Stimulated activated CD4-positive, alpha-beta T cell treated with anti-CD3 and anti-CD28 coated beads, Interleukin-1b, Interleukin-23, amount 100 ng/mL, for 1 hour (primary cell): ENCODE measurements at places on chromosomes 11 and 22.

DNA sequence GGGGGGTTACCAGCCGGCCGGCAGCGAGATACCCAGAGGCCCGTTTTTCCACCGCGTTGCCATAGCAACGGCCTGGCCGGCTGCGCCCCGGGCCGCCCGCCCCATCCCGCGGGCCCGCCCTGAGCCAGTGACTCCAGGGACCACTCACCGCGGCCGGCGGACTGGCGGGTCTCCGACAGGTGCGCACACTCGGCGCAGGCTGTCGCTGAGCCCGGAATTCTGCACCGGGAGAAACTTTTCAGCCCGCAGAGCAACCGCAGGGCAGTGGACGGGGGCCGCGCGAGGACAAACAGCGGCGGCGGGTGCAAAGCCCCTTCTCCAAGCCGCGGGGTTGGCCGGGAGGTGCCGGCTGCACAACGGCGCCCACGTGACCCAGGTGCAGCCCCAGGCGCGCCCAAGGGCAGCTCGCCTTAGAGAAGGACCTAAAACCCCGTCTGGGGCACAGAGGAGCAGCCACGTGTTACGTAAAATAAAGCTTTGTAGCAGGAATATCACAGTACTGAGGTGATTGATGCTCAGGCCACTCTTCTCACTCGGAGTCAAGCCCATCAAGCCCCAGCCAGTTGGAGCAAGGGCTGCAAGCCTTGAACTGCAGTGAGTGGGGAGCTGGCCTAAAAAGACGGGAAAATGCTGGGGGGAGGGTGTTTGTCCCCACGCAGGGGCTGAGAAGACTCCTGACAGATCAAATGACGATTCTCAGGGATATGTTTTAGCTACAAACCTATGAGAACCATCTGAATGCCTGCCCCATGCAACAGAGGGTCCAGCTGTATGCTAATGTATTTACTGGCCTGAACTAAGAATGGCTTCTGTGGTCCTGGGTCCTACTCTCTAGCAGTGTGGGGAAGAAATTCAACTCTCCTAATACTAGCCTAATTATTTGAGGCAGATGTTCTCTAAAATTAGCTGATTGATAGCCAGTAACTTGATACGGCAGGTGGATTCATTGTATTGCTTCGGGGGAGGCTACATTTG lies at the start of gene STK33:
STK33 (minus strand) TSS at position 294 of the 975 bp plus-strand sequence. CDS start 119,323 bp downstream, outside the sequence.
- DNase-seq: no peak

DNA sequence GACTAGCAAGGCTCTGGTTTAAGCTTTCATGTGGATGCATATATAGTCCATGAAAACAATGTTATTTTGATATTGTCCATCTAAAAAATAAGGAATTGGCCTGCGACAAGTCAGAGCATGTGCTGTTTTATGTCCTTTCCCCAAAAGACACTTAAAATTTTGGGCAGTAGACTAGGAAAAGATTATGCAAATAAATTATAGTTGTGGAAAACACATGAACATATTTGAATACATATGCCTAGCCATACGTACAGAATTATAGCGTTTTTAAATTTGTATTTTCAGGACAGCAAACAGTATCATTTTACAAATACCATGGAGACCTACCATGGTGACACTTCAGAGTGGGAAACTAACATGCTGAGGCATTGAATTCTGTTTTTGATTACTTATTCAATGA lies 113.8 kb upstream of the SLC5A12 start:
- DNase-seq: no peak

- no peak for DNase-seq
Measured at GRCh38 chr11:33125025-33125424, 36.3 kb downstream of the CSTF3 start.

DNA sequence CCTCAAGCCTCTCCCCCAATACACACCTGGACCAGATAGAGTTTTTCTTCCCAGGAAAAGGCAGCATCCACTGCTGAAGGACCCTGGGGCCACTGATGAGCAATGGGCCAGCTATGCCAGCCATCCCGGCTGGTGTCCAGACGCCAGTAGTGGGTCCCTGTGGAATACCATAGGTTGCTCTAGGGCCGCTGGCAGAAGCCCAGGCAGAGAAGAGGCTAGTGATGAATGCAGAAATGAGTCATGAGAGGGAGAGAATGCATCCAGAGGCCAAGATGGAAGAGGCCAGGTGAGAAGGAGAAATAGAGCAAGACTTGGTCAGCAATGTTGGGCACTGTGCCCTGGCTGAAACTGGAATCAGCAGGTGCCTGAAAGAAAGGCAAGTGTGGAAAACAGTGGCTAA lies 8.9 kb downstream of the HPX start:
- no peak for DNase-seq

DNA sequence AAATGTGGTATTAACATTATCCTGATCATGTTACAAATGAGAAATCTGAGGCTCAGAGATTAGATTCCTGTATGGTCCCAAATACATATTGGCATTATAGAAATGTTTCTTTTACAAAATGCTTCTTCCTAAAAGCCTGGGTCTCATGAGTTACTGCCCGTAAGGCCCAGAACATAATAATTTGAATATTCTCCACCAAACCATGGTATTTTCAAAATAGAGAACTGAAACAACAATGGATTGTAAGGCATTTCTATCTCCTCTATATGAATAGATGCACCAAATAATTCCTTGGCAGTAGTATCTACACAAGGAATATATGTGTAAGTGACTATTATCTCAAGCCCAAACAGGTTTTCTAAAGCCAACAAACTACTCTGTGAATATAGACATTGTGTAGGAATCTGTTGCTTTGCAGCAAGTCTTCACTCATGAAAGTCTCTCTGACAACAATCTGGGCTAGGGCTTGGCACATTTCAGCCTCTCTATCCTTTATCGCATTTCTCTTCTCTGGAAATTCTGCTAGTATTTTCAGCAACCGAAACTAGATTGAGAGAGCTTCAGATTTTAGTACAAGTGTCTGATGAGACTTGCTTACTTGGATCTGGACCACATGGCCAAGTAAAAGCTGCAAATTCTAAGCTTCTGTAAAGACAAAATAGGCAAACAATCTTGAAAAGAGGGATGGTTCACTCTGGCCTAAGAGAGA lies 112.8 kb upstream of the ARHGAP20 start:
- no peak for DNase-seq

DNA sequence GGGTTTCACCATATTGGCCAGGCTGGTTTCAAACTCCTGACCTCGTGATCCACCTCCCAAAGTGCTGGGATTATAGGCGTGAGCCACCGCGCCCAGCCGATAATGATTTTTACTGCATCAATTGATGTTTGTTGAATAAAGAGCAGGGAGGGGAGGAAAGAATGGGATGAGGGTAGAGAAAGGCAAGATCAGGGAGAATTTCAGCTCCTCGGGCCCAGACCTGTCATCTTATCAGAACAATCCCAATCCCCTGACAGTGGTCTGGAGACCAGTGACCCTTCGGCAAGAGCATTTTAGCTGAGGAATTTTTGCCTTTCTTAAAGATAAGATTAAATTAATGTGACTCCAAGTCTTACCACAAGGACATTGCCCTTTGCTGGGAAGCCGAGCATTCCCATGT lies 15.0 kb upstream of the ANO1 start:
- DNase-seq: no peak

- DNase-seq: no peak
Measured at GRCh38 chr22:49150801-49151221, 676.9 kb downstream of the BRD1 start.

DNA sequence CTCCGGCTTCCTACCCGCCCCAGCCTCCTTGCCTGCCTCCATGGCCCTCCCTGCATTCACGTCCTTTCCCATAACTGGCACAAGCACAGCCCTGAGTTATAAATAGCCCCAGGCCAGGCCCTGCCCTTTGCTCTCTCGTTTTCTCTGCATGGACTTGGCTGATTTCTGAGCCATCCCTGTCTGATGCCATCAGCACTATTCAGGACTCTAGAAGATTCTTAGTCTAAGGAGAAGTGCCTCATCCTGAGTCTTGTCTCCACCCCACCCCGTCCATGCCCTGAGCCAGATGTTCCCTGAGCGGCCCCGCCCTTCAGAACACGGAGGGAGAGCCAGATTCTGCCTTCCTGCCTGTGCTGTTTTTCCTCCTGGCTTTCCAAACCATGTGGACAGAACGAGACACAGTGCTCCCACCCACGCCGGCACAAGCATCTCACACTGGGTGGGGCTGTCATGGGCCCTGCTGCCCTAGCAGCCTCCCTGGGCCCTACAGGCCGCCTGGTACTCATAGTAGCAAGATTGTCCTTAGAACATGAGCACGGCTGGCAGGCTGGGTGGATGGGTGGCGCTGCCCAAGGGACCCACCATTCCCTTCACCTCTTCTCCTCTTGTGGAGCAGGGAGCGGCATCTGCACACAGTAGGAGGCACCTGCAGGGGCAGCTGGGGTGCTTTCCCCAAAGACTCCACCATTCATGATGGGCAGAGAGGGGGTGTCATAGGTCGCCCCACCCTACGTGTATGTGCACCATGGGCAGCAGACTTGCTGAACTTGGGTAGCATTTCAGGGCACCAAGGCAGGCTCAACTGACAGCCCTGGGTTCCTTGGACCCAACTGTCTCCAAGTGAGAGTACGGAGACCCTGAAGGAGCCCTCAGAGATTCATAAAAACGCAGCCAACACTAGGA lies 76.9 kb downstream of the BCR start:
- DNase-seq: no peak
